ENCODE measurements at places on chromosomes 1 and 21.

DNA sequence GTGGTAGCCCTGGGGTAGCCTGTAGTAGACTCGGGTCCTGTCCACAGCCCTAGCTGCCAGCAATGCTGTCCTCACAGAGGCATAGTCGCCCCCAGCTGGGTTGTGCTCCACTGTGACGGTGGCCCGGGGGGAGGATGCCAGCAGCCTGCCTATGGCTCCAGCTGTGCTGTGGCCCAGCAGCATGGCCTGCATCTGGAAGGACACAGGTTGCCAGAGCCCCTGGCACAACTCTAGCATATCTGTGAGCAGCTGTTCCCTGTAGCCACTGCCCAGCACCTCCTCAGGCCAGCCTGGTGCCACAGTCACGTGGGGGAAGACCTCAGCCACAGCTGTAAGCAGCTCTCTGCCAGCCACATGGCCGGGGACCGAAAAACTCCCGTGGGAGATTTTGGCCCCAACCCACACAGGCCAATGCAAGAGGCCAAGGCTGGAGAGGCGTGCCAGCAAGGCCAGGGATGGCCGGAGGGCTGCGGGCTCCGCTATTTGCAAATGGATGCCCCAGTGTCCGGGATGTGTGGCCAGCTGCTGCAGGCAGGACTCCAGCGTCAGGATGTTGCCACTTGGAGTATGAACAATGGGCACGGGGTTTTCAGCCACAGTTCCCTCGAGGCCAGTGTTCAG, 13.9 kb downstream of the FAM151A start:
- DNase-seq, result no peak

DNA sequence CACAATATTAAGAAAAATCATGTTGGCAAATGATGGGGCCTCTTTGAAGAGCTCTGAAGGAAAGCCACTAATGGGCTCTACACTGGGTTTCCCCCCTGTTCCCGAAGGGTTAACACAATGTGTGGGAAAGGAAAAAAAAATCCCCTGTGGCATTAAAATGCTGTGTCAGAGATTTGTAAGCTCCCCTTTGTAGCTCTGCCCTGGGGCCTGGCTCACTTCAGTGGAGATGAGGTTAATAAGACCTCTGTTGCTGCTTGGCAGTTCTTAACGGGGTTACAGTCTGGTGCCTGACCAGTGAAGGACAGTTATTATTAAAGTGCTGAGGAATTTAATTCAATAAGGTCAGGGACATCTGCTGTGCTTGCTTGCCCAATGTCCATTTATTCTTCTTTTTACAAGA, 129.7 kb upstream of the UBE2U start:
- DNase-seq, result no peak

GRCh38 chr1:95622609-95623008, 388.6 kb downstream of the RWDD3 start:
- DNase-seq, result no peak

DNA sequence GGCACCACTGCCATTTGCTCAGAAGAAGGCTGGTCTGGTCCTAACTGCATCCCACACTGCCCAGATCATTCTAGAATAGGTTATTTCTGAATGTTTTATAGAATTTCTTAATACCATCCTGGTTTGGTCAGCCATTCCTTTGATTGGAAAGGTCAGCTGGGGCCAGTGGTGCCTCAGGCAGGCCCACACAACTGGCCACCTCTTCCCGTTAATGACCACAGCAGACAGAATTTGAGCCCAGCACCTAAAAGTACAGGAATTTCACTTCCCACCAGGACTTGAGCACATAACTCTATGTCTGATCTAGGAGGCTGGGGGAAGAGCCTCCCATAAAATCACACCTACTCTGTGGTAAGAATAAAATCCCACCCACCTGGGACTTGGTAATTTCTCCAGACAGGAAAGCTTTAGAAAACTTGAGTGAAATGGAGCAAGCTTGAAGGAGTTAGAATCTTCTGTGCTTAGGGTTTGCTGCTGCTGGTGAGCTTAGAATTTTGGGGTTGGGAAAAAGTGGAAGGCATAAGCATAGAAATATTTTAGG, 6.6 kb upstream of the PLA2G2C start:
- no peak for DNase-seq

DNA sequence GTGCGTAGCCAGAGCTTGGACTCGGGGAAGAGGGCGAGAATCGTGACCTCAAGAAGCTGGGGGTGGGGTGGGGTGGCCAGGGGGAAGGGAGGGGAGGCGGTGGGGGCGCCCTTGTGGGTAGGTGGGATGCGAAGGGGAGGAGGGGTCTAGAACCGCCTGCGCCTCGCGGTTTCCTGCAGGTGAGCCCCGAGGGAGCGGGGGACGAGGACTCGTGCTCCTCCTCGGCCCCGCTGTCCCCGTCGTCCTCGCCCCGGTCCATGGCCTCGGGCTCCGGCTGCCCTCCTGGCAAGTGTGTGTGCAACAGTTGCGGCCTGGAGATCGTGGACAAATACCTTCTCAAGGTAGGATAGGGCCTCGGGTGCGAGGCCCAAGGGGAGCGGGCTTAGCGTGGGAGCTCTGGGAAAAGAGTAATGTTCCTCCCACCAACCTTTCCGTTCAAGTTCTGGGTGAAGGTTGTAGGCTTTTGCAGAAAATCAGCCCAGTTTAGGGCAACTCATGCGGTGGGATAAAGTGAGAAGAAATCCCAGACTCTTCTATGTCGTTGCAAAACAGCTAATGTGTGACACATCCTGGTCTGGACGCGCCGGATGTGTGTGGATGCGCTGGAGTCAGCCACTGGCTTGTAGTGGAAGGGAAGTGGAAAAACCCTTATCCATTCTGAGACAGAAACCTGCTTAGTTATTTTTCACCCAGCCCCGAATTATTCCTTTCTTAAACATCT, 2.9 kb downstream of the LHX8 start:
- no peak for DNase-seq

DNA sequence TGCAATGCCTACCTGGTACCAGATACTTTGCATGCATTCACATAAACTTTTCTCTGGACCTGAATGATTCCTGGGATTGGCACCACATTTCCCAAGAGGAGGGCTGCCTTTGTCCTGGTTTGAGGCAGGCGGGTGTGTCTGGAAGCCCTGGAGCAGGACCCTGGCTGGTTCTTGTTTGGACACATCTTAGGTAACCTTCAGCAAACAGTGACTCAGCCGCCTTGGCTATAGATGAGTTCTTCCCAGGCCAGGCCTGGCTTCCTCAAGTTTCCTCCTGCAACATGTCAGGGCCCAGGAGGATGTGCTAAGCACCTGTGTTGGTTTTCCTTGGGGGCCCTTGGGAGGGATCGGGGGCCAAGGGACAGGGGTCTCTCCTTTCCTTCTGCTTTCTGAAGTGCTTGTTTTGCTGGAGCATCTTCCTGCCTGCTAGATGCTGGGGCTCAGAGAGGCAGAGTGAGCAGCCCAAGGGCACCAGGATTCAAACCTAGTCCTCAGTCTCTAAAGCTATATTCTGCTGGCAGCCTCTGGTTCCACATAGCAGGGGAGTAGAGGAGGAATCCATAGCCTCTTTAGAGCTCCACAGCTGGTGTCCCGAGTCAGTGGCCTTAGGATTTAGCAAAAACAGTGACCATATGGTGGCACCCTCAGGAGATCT, 38.2 kb downstream of the PAX7 start:
- DNase-seq, result no peak

GRCh38 chr1:47919113-47919833, 77.9 kb downstream of the TRABD2B start:
- DNase-seq, result no peak

DNA sequence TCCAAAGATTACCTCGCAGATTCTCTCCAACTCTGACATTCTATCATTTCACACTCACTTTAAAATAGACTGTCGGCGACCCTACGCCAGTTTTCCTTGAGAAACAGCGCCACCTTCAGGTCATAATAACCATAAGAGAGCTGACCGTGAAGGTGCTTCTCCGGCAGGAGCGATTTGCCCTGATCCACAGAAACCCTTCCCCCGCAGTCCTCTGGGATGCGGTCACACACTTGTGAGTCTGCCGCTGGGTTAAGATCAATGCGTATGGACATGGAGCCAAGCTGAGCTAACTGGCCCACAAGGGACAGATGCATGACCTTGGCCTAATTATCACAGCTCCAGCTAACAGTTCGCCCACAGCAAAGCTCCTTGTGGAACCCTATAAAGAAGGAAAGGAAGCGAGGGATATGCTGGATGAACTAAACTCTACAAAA, 32.8 kb upstream of the IFNAR2 start:
- peak; percentile 73 for DNase-seq

DNA sequence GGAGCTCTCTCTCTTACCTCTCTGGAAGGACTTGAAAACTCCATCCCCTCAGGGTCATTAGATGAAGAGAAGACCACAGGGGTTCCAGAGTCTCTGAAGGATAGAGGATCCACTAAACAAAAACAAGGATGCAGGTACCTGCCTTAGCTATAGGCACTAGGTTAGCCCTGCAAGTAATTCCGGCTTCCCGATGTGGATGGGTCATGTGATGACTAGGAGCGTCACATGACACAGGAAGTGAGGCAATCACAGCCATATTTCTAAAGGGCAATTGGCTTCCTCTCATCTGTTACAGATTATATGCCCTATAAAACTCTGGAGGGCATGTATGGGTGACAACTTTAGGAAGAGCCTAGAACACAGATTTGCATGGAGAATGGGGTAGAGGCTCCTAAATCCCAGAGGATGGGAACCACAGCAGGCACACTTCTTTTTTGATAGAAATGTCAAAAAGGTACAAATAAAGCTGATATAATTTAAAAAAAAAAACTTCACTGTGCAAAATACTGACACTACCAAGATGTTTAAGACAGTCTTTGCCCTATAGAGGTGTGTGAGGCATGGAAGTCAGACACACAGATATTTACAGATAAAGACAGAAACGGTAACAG, 14.1 kb downstream of the ENTREP3 start:
- DNase-seq, result peak; percentile 50

DNA sequence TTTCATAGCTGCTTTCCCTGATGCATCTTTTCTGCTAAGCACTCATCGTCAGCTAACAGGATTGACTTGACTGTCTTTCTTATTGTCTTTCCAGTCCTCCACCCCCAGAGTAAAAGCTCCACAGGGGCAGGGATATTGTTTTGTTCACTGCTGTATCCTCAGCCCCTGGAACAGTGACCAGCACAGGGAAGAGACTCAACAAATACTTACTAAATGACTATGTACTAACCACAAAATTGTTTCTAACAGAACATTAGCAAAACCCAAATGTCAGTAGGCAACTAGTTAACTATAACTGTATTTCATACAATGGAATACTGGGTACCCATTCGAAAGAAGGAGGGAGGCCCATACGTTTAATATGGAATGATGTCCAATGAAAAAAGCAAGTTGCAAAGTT, 53.0 kb downstream of the BCAR3 start:
- DNase-seq, result no peak

DNA sequence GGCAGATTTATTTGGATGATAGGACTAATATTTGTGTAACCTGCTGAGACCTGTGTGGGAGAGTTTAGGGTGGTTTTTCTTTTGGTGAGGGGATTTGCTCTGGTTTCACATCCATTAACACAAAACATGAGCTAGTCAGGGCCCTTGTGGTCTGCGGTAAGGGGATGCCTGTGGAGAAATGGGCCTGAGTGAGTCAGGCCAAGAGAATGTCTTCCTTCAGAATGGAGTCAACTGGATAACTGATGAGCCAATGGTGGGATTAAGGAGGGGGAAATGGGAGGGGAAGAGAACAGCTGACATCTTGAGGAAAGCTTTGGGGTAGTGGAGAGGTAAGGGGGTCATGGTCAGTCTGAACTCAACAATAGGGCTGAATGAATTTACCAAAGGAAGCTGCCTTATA, 13.9 kb downstream of the WNT2B start:
- no peak for DNase-seq

DNA sequence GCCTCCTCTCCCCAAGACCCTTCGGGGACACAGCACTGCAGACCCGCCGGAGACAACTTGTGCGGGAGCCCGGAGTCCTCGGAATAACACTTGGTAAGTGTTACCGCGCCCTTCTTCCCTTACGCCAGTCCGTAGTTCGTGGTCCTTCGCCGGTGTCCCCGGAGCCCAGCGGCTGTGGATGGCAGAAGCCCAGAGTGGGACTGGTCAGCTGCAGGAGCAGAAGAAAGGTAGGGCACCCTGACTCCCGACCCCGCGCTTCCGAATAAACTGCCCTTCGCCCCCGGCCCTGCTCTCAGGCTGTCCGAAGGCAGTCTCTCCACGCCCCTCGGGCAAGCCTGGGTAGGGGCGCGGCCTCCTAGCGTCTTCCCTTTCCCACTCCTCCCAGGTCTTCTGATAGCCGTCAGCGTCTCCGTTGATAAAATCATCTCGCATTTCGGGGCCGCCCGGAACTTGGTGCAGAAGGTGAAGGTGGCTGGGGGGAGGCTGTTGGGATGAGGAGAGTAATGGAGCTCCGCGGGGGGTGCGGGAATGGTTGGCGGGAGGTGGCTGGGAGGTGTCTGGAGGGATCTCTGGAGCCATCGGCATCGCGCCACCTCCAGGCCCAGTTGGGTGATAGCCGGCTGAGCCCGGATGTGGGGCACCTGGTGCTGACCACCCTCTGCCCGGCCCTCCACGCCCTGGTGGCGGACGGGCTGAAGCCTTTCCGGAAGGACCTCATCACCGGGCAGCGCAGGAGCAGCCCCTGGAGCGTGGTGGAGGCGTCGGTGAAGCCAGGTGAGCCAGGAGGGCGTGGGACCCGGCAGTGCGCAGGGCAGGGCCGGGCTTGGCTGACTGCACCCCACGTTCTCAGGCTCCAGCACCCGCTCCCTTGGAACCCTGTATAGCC, 4.3 kb downstream of the RUSC1 start:
- DNase-seq, result peak; percentile 56

- no peak for DNase-seq
Observed at GRCh38 chr21:33299181-33299752, 25.5 kb upstream of the IFNAR1 start.

GRCh38 chr1:195714248-195714647, 894.0 kb downstream of the KCNT2 start:
- no peak for DNase-seq

Data from neural crest cell (in vitro differentiated cells).